ENCODE measurements at places on chromosomes 2 and 18.

GRCh38 chr2:238568455-238569440 lies 142.0 kb downstream of the ASB1 start:
- no peak for DNase-seq

DNA sequence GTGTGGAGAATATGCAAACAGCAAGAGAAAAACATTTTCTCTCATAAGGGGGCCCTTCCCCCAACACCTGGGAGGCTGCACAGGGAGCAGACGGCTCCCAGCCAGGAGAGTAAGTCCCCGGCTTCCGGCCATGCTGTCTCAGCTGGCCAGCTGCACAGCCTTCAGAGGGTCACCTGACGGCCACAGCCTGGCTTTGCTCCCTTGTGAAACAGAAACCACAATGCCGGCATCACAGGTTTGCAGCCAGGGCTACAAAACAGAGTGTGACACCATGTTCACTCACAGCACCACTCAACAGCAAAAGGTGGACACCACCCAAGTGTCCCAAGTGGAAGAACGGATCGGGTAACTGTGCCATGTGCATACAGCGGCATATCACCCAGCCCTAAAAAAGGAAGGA lies 86.9 kb upstream of the GPC1 start:
- DNase-seq: no peak

DNA sequence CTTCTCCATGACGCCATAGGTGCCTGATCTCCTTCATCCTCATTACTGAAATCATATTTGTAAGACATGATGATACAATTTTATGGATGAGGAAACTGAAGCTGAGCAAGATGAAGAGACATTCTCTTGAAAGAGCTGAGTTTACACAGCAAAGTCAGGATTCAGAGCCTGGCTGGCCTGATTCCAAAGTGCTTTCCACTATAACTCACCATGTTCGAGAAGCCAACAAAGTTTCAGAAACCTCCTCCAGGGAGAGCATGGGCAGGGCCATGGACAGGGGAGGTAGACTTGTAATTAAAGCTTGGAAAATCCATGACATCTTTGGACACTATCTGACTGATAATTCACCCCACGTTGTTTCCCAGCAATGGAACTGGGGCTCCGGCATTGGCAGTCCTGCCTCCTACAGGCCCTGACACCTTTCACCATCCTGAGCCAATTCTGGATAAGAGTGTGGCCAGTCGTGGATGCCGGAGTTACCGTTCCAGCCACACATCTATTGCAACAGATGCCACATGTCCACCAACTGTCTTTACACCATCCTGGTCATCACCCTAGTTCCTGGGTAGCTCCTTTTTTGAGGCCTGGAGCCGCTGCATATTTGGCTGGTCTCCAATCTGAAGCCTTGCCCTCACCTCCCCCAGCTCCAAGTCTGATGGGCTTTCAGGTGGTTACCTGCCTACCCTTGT lies 85.0 kb upstream of the PPP1CB start:
- DNase-seq: no peak

DNA sequence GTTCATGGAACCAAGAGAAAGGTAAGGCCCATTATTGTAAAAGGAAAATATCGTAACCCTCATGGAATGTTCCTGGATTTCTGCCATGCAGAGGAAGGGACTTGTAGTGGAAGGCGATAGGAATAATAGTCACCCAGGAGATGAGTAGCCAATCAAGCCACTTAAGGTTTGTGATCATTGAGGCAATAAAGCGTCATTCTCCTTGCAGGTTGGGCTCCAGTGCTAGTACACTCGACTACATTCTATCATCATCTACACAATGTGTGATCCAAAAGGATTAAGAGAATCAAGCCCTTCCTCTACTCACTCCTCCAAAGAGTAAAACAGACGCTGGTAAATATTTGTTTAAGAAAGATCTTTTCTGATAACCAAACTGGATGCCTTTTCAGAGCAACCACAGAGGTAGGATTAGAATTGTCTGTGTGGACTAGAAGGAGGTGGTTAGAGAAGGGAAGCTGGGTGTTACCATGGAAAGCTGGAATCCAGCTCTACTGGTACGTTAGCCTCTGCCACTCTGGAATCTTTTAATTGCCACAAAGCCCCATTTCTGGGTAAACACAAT lies 245.7 kb downstream of the IKZF2 start:
- DNase-seq: no peak

GRCh38 chr2:185668710-185669109 lies 69.9 kb upstream of the FSIP2 start:
- no peak for DNase-seq

GRCh38 chr2:120740375-120740764 lies 4.7 kb downstream of the GLI2 start:
- DNase-seq: no peak

GRCh38 chr18:7686278-7686677 lies 119.2 kb downstream of the PTPRM start:
- DNase-seq: no peak

- no peak for DNase-seq
These were observed 19.9 kb upstream of the SERPINB13 start for GRCh38 chr18:63567276-63567675.

GRCh38 chr2:183057333-183057985 lies 19.2 kb upstream of the NCKAP1 start:
- no peak for DNase-seq

DNA sequence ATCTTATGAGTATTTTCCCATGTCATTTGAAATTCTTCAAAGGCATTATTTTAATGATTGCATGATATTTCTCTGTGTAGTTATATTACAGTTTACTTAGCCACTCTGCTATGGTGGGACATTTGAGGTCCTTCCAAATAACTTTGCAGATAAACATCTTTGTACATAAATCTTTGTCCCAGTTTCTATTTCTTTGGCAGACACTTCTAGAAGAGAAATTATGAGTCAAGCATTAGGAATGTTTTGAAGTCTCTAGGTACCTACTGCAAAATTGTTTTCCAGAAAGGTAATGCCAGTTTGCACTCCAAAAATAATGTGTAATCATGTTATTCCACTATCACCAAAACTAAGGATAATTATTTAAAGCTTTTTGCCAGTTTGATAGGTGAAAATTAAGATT lies 149.7 kb downstream of the EN1 start:
- no peak for DNase-seq

- no peak for DNase-seq
These were observed 223.3 kb upstream of the THUMPD2 start for GRCh38 chr2:40002339-40002738.

- DNase-seq: no peak
These were observed 15.5 kb downstream of the CENPA start for GRCh38 chr2:26801328-26801727.

DNA sequence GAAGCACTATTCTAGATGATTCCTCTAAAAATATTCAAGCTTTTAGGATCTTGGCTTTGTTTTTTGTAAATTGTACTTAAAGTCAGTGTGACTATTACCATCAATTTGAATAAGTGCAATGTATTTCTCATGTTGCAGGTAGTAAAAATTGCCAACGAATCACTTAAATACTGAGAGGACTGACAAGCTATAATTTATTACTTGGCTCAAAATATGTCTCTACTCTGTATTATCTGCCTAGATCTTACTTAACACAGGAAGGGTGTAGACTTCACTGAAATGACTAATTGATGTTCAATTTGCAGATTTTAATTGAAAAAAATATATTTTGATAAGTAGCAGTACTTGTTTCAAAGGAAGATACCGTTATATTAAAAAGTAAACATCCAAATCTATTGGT lies 202.3 kb downstream of the SLC8A1 start:
- DNase-seq: no peak

- DNase-seq: no peak
These were observed 949 bp downstream of the MYOM1 start for GRCh38 chr18:3218819-3219218.

GRCh38 chr2:3078684-3079083 lies 298.9 kb downstream of the EIPR1 start:
- DNase-seq: no peak

- DNase-seq: no peak
These were observed 33.4 kb upstream of the CLASP1 start for GRCh38 chr2:121682396-121683298.

GRCh38 chr18:3851159-3851558 lies 401.2 kb downstream of the TGIF1 start:
- no peak for DNase-seq

All from NCI-H1417 treated with DMSO at 0.1 percent for 48 hours (cell line).